ENCODE measurements at places on chromosomes 13 and 19. TPM values are rescaled to one million over a fixed set of nuclear protein-coding genes. Genes with fewer than 3 reads are reported as not detected.

GPALPP1 gene
- total RNA-seq: 22.4 TPM

NEK5 gene
- total RNA-seq: under 0.01 TPM

ETV2 gene
- not detected for total RNA-seq

GRIN3B gene
- 0.21 TPM for total RNA-seq

CBLC gene
- not detected for total RNA-seq

PLPPR3 gene
- not detected for total RNA-seq

All from mononuclear cell (primary cell).